ENCODE measurements at places on chromosomes 6 and 20. TPM values are rescaled to one million over a fixed set of nuclear protein-coding genes. Genes with fewer than 3 reads are reported as not detected.

ZNF76 gene
- total RNA-seq = 19.5 TPM

C6orf132 gene
- 1.2 TPM for total RNA-seq

ARMC2 gene
- 4.0 TPM for total RNA-seq

MAS1 gene
- total RNA-seq = not detected

SYNCRIP gene
- 41.1 TPM for total RNA-seq

All from fibroblast of lung (primary cell).